Osteocyte (in vitro differentiated cells): ENCODE measurements at places on chromosomes 7 and 10. TPM values are rescaled to one million over a fixed set of nuclear protein-coding genes. Genes with fewer than 3 reads are reported as not detected.

- H3K4me3 ChIP-seq, result no peak overlapping the region
- no peak overlapping the region for H3K27ac ChIP-seq
- no peak for DNase-seq
- no peaks in the 10 kb centered on the region for H3K27me3 ChIP-seq
Observed at GRCh38 chr7:16594061-16594460, 51.5 kb downstream of the ANKMY2 start.

- H3K4me3 ChIP-seq, result no peak overlapping the region
- DNase-seq, result no peak
- H3K36me3 ChIP-seq, result no peaks in the 10 kb centered on the region
- no peaks in the 10 kb centered on the region for H3K4me1 ChIP-seq
- H3K27ac ChIP-seq, result no peak overlapping the region
Observed at GRCh38 chr10:108249940-108250339, 1085.4 kb upstream of the SORCS1 start.

- no peak overlapping the region for H3K4me3 ChIP-seq
- peak overlapping the region; percentile 18 for H3K27ac ChIP-seq
- no peaks in the 10 kb centered on the region for H3K36me3 ChIP-seq
- H3K27me3 ChIP-seq, result peaks cover 7% of the 10 kb centered on the region
Observed at GRCh38 chr7:43522406-43523156, 60.3 kb upstream of the STK17A start.

- H3K4me3 ChIP-seq, result no peak overlapping the region
- H3K4me1 ChIP-seq, result peaks cover 22% of the 10 kb centered on the region
- H3K27ac ChIP-seq, result no peak overlapping the region
- H3K36me3 ChIP-seq, result no peaks in the 10 kb centered on the region
- DNase-seq, result no peak
Observed at GRCh38 chr7:83681200-83681778, 32.4 kb upstream of the SEMA3E start.

GRCh38 chr10:93751832-93752231 lies 5.9 kb upstream of the LGI1 start:
- peaks cover 64% of the 10 kb centered on the region for H3K4me1 ChIP-seq
- H3K36me3 ChIP-seq, result peaks cover 1% of the 10 kb centered on the region
- peaks cover 8% of the 10 kb centered on the region for H3K27me3 ChIP-seq
- no peak for DNase-seq
- no peak overlapping the region for H3K4me3 ChIP-seq

GRCh38 chr7:31290601-31291000 lies 49.9 kb downstream of the NEUROD6 start:
- no peak overlapping the region for H3K27ac ChIP-seq
- DNase-seq, result no peak
- no peaks in the 10 kb centered on the region for H3K36me3 ChIP-seq
- H3K4me1 ChIP-seq, result no peaks in the 10 kb centered on the region
- peaks cover 17% of the 10 kb centered on the region for H3K27me3 ChIP-seq

GRCh38 chr7:127706766-127707165 lies 54.8 kb downstream of the SND1 start:
- no peak overlapping the region for H3K4me3 ChIP-seq
- no peaks in the 10 kb centered on the region for H3K27me3 ChIP-seq
- H3K4me1 ChIP-seq, result no peaks in the 10 kb centered on the region
- no peak overlapping the region for H3K27ac ChIP-seq
- DNase-seq, result no peak

- DNase-seq, result no peak
- H3K27ac ChIP-seq, result no peak overlapping the region
- peaks cover 8% of the 10 kb centered on the region for H3K36me3 ChIP-seq
Observed at GRCh38 chr7:40586197-40586596, 451.4 kb downstream of the SUGCT start.

DNA sequence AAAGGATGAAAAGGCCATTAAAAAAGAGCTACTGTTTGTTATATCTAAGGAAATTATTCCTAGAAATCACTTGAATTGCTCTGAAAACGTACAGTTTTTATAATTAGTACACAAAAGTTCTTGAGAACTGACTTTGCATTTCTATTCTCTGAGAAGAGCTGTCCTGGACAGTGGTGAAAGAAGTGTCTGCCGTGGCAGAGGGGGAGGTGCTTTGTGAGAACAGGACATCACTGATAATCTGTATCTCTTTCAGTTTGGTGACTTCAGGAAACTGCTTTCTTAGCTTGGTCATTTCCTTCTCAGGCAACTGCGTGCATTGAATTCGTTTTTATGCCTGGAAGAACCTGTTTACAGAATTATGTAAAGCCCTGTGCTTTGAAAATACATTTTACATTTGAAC lies 52.1 kb downstream of the POLL start:
- H3K36me3 ChIP-seq, result peaks cover 44% of the 10 kb centered on the region
- H3K4me3 ChIP-seq, result no peak overlapping the region
- no peak overlapping the region for H3K27ac ChIP-seq
- no peaks in the 10 kb centered on the region for H3K4me1 ChIP-seq
- no peak for DNase-seq

DNA sequence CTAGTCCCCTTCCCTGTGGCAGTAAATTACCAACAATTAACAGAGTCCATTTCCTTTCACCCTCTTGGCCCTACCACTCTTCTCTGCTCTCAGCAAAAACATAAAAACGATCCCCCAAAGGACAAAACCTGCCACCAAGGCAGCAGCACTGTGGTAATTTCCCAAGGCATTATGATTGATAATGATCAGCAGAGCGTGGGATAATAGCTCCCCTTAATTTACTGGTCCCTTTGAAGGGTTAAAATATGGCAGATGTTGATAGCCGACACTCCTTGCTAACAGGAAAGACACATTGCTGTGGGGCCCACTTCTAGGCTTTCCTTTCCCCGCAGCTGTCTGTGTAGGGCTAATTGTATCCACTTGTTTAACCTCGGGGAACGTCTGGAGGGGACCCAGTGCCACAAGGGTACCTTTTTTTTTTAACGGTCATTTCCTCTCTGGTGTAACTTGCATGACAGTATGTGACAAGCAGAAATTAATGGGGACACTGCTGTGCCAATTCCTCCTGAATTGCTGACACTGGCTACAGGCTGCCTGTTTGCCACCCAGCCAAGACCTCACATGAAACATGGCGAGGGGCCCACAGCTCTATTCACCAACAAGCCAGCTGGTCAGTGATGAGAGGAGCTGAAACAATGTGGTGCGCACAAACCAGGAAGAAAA lies 81.3 kb downstream of the CDK6 start:
- H3K4me3 ChIP-seq, result no peak overlapping the region
- no peak for DNase-seq
- H3K36me3 ChIP-seq, result peaks cover 17% of the 10 kb centered on the region
- H3K27ac ChIP-seq, result peak overlapping the region; percentile 80
- H3K4me1 ChIP-seq, result peaks cover 74% of the 10 kb centered on the region

- H3K4me3 ChIP-seq, result peak overlapping the region; percentile 79
- peaks cover 73% of the 10 kb centered on the region for H3K4me1 ChIP-seq
- no peak for DNase-seq
- peak overlapping the region; percentile 91 for H3K27ac ChIP-seq
- H3K27me3 ChIP-seq, result no peaks in the 10 kb centered on the region
Observed at GRCh38 chr10:80203835-80204676, 1.3 kb downstream of the ANXA11 start.

GRCh38 chr7:23277359-23277989 lies 21.7 kb upstream of the MALSU1 start:
- H3K4me1 ChIP-seq, result peaks cover 4% of the 10 kb centered on the region
- no peak for DNase-seq
- H3K36me3 ChIP-seq, result peaks cover 5% of the 10 kb centered on the region

- H3K27ac ChIP-seq, result no peak overlapping the region
- DNase-seq, result no peak
- H3K27me3 ChIP-seq, result peaks cover 21% of the 10 kb centered on the region
- H3K36me3 ChIP-seq, result no peaks in the 10 kb centered on the region
- H3K4me3 ChIP-seq, result no peak overlapping the region
Observed at GRCh38 chr10:132944510-132944909, 2.1 kb upstream of the CFAP46 start.

DNA sequence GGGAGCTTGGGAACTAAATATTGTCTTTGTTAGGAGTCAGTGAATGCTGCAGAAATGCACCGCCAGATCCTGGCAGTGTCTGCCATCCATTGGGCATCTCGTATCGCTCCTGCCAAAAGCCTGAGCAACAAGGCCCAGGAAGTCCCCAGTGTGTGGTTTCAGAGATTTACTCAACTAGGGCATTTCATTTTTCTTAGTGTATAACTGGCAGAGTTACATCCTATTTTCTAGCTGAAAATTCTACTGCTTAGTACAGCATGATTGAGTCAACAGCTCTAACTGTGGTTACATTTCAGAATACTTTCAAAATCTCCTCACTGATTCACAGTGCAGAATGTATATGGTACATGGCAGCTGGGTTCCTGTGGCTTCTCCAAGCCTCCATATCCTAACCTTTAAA lies 95.8 kb upstream of the CREB5 start:
- DNase-seq, result no peak
- H3K36me3 ChIP-seq, result no peaks in the 10 kb centered on the region
- no peak overlapping the region for H3K4me3 ChIP-seq
- H3K4me1 ChIP-seq, result peaks cover 8% of the 10 kb centered on the region
- H3K27me3 ChIP-seq, result peaks cover 75% of the 10 kb centered on the region

GRCh38 chr7:34059136-34059828 lies 153.9 kb downstream of the BMPER start:
- H3K4me1 ChIP-seq, result peaks cover 5% of the 10 kb centered on the region
- H3K4me3 ChIP-seq, result no peak overlapping the region
- DNase-seq, result no peak
- H3K27ac ChIP-seq, result no peak overlapping the region

- H3K27ac ChIP-seq, result no peak overlapping the region
- H3K4me1 ChIP-seq, result peaks cover 3% of the 10 kb centered on the region
- no peak overlapping the region for H3K4me3 ChIP-seq
- no peak for DNase-seq
- H3K36me3 ChIP-seq, result no peaks in the 10 kb centered on the region
Observed at GRCh38 chr7:34457329-34457728, 200.7 kb upstream of the NPSR1 start.

DNA sequence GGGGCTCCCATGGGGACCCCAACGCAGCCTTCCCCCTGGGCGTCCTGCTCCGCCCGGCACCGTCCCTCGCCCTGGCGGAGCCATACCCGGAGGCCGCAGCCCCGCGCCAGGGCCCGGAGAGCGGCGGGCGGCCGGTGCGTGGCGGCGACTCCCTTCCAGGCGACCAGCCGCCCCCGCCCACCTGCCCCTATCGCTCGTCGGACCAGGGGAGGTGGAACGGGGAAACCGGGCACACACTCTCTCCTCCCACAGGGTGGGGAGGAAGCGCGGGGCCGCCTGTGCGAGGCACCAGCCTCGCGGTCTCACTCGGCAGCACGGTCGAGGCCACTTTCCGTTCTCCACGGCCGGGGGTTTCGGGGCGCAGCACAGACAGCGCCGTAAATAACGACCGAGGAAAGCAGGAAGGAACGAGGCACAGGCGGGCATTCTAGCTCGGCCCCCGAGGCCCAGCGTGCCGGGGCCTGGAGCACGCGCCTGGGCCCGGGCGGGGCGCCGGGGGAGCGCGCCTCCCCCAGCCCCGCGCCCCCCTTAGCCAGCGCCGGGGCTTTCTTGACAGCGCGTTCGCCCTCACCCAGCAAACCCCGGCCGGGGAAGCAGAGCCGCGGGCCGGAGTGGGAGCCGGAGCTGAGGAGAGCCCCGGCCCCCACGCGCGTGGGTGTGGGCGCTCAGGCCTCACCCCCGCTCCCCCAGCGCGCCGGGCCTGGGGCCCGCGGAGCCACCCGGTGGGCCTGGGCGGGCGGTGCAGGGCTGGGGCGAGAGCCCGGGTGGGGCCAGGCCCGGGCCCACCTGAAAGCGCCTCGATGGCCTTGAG lies 936 bp downstream of the IGF2BP3 start:
- H3K4me3 ChIP-seq, result peak overlapping the region; percentile 96
- peak overlapping the region; percentile 96 for H3K27ac ChIP-seq
- H3K27me3 ChIP-seq, result no peaks in the 10 kb centered on the region
- H3K36me3 ChIP-seq, result no peaks in the 10 kb centered on the region

GRCh38 chr7:24733414-24734060 lies 23.7 kb downstream of the GSDME start:
- H3K27ac ChIP-seq, result peak overlapping the region; percentile 16
- H3K4me1 ChIP-seq, result peaks cover 25% of the 10 kb centered on the region
- H3K4me3 ChIP-seq, result no peak overlapping the region
- peak; percentile 62 for DNase-seq
- H3K27me3 ChIP-seq, result no peaks in the 10 kb centered on the region

DNA sequence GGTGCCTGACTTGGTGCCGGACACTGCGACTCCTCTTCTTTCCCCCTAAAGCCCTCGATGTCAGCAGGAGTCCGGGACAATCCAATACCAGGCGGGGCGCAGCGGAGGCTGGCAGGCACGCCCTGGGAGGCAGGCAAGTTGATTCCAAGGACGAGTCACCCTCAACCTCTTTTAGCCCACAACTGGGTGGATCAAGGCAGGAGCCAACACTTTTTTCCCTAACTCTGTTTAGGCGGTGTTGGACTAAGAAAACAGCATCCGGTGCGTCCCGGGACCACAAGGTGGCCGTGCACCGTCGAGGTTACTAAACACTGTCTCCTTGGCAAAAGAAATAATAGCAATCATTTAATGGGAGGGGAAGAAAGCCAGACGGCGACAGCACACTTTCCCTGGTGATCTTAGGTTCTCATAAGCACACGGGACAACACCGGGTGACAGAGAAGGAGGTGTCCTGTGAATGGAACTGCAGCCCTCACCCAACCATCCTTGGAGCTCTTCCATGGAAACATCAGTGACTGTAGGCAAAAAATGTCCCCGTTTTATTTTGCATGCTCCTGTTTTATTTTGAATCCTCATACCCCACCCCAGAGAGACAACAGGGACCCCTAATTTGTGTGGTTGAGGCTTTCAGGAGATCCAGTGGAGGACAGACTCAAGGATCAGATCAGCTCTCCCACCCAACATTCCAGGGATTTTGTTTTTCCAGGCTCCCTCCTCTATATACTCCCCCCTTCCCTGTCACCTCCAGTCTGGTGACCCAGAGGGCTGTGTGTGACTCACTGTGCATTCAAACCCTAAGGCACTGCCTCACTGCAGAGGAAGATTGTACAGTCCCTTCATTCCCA lies 1.3 kb upstream of the CALCR start:
- peaks cover 90% of the 10 kb centered on the region for H3K27me3 ChIP-seq
- no peaks in the 10 kb centered on the region for H3K36me3 ChIP-seq
- no peak overlapping the region for H3K27ac ChIP-seq
- peaks cover 15% of the 10 kb centered on the region for H3K4me1 ChIP-seq

- H3K27ac ChIP-seq, result no peak overlapping the region
- H3K4me3 ChIP-seq, result no peak overlapping the region
- peaks cover 2% of the 10 kb centered on the region for H3K4me1 ChIP-seq
- DNase-seq, result no peak
Observed at GRCh38 chr10:74683621-74684364, 142.6 kb upstream of the KAT6B start.

Gene ING3
- total RNA-seq, result 20.2 and 20.7 TPM in 2 replicates

Gene TRIM73
- total RNA-seq, result 3.2 and 7.4 TPM in 2 replicates

Gene LIPN
- total RNA-seq, result not detected in 2 replicates

Gene CACUL1
- 34.0 and 37.5 TPM in 2 replicates for total RNA-seq

Gene HOXA9
- not detected in 2 replicates for total RNA-seq

Gene RTKN2
- total RNA-seq, result 1.9 and 2.4 TPM in 2 replicates

Gene PHKG1
- 0.99 and 1.1 TPM in 2 replicates for total RNA-seq

Gene TMEM225B
- 1.1 and 1.6 TPM in 2 replicates for total RNA-seq

Gene GARS1
- total RNA-seq, result 320 and 346 TPM in 2 replicates
